ENCODE measurements at places on chromosomes 11 and 22.

GRCh38 chr22:45987136-45987861, 10.3 kb upstream of the WNT7B start:
- no peak for DNase-seq

DNA sequence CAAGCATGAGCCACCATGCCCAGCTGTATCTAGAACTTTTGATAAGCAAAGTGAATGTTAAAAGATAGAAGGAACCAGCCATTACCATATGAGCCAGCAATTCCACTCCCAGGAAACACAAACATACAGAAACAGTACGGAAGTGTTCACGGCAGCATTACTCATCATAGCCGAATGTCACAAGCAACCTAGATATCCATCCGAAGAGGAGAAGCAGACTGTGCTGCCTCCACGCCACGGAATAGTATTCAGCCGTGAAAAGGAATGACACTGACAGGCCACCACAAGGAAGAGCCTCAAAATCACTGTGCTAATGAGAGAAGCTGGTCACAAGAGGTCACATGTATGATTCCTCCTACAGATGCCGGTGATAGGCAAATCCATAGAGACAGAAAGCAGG, 17.6 kb upstream of the MGAT3 start:
- DNase-seq = peak; percentile 74

DNA sequence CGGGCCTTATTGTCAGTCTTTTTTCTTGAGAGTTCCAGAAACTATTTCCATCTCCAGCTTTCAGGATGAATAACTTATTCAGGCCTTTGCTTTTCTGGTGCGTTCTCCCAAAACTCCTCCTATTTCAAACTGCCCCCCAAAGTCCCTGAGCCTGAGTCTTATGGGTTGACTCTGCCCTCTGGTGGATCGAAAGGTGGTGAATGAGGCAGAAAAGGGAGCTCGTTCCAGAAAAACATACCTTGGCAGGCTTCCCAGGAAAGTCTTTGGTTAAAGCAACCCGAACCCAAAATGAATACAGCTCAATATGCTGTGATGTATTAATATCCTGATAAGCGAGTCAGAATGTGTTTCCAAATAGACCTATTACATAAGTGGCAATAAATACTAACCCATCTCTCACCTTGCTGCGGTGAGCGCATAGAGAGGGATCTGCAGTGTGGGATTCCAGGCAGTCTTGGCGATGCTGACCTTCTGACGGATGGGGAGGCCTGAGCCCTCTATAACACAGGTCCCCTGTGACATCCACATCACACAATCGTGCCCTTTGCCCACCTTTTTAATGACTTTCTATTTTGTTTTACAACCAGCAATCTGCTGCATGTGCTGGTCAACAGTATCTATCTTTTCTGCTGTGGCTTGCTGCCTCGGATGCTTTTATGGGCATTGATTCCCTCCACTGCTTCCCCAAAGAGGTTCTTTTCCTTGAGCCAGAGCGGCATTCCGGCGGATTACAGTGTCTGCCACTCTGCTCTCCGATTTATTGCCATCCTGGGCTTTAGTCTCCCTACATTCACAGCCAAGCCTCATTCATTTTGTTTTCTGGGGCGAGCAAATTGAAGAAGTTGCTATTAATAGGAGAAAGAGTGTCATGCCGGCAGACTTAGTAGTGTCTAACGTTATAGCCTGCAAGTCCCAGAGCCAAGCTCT, 756.8 kb downstream of the NTM start:
- peak; percentile 27 for DNase-seq

- no peak for DNase-seq
These were observed 26.1 kb downstream of the MADD start for GRCh38 chr11:47296045-47296444.

DNA sequence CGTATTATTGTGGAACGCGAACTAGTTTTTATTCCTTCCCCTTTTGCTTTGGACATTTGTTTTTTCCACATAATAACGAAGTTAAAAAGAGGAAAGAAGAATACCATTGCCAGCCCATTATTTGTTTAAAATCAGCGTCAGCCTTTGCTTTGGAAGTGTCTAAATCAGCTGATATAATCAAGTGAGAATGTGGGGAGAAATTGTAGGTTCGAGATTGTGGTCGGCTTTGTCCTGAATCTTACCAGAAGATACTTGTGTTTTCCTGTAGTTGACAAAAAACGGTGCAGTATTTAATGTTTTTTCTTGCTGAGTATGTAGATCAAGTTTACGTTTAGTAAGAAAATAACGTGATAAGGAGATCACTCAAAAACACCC, 935 bp downstream of the ZNF143 start:
- DNase-seq = peak; percentile 60

DNA sequence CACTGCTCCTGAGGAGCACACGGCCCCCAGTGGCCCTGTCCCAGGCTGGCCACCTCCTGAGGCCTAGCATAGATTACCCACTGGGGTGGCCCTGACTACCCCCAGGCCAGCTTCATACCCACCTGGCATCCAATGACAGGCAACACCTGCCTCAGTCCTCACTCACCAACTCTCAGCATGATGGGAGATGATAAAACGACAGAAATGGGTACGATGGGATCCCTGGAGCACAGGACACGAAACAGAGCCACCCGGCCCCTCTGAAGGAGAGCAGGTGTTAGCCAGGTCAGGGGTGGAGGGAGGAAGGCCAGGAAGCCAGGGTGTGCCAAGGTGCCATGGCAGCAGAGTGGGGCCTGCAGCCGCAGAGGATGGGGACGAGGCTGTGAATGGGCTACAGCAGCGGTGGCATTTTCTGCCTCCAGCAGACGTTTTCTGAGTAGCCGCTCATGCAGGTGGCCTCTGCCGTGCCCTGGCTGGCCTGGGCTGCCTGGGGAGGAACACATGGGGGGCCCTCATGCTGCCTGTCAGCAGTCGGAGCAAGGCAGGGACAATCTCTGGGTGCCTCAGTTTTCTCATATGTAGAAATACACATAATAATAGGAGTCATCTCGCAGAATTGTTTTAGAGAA, 50.2 kb upstream of the FGF3 start:
- DNase-seq = no peak

DNA sequence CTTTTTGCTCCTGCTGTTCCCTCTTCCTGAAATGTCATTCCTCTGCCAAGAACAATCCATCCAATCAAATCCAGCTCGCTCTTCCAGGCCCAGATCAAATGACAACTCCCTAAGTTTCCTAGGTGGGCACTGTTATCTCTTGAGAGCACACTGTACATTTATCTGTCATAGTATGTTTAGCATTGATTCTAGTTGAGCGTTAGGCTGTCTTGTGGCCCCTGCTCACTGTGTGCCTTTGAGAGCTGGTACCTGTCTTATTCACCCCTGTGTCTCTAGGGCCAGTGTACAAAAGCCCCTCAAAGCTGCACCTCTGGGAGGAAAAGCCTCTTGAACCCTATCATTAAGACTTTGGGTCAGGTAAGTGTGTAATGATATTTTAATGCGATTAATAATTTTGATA, 7.1 kb upstream of the LMO2 start:
- DNase-seq = no peak

- DNase-seq = no peak
These were observed 70.6 kb downstream of the ADM start for GRCh38 chr11:10375280-10375971.

DNA sequence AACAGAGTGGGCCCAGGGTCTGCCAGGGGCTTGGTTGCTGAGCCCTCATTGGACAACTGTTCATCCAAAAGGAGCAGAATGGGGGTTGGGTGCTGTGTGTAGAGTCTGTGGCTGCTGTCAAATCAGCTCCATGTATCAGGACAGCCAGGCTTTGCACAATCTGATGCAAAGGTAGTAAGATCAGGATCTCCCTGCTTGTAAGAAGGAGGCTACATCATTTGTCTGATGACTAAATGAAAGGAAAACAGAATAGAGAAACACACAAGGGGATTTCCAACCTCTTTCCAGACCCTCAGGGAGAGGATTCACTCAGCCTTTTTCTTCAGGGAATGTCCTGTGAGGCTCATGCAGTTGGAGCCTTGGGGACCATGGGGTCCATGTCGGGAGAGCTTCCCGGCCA, 7.2 kb downstream of the MICAL2 start:
- no peak for DNase-seq

DNA sequence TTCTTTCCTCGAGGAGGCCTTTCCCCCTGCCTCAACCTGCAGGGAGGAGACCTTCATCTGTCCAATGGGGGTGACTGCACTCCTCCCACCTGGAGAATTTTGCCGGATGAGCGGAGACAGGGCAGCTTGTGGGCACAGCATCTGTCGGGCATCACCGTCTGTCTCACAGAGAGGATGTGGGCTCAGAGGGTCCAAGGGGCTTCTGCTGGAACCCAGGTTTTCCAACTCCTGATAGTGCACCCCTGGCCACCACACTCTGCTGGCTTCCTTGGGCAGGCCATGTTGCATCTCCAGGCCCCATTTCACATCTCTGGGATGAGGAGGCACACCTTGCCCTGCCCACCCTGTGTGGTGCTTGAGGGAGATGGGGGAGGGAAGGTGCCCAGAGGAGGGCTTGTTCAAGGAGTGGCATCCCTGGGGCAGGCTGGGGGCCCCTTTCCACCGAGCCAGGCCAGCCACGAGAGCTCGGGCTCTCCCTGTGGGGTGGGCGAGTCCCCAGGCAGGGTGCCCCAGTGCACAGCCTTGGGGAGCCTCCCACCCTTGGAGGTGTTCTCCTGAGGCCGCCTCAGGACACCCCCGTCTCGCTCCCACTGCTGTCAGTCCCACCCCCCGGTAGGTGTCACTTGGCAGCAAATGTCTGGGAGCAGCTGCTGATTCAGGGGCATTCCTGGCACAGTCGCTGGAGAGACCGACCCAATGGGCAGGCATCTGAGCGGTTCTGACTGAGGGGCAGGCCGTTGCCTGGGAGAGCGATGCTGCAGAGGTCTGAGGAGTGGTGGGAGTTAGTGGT, 84.2 kb downstream of the MORC2 start:
- DNase-seq = no peak

DNA sequence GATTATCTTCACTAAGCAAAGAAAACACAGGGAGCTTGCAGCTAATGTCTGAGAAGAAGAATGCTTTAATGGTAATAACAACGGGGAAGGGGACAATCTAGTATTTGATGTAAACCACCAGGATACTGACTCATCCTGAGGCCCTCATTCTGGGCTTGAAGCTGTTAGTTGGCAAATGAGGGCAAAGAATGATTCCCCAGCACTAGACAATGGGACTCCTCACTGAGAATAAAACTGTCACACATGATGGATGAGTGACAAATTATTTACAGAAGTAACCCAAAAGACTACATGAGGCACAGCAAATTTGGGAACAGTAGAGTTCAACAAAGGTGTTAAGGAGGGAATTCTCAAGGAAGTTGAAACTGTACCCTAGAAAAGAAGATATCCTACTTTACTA, 76.3 kb downstream of the FAM168A start:
- DNase-seq = no peak

DNA sequence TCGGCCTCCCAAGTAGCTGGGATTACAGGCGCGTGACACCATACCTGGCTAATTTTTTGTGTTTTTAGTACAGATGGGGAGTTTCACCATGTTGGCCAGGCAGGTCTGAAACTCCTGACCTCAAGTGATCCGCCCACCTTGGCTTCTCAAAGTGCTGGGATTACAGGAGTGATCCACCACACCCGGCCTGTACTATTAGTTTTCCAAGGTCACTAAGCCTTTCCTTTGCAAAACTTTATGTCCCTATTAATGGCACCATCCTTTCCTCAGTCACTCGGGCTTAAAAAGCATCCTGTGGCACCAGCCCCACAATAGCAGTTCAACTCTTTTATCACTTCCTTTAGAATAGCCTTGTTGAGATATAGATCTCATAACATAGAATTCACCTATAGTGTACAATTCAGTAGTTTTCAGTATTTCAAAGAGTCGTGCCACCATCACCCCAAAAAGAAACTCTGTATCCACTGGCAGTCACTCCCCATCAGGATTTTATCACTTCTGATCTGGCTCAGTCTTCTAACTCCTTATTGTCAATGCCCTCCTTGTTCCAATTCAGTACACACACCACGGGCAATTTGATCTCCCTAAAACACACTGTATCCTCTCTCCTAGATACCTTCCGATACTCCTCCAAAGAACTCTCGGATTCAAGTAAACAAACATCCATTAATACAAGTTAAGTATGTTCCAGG, 921 bp upstream of the BCL2L13 start:
- DNase-seq = no peak

GRCh38 chr11:19730373-19730772, 17.7 kb downstream of the NAV2 start:
- DNase-seq = no peak

- DNase-seq = no peak
These were observed 83.1 kb upstream of the FGF3 start for GRCh38 chr11:69902337-69902736.

GRCh38 chr11:64801561-64802369, 1.2 kb downstream of the MAP4K2 start:
- no peak for DNase-seq

- no peak for DNase-seq
These were observed 39.5 kb downstream of the ELFN2 start for GRCh38 chr22:37387793-37388192.

- DNase-seq = no peak
These were observed 134.3 kb downstream of the BUD13 start for GRCh38 chr11:116638463-116638862.

DNA sequence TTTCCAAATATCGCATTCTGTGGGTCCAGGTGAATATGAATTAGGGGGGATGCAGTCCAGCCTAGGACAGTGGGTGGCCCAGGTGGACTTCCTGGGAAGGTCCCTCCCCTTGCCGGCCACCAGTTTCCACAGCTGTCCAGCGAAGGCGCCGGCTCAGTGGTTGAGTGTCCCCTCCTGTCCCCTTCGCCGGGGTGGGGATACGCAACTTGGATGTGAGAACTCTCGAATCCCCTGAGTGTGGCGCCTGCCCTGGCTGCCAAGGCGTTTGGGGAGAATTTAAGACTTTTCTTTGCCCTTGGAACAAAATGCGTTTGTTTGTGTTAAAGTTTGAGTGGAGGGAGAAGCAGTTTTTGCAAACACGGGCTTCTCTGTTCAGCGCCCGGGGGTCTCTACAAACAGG, 123.7 kb downstream of the KCNQ1OT1 start:
- DNase-seq = no peak

GRCh38 chr11:61112575-61112974, 10.3 kb downstream of the CD5 start:
- peak; percentile 80 for DNase-seq

GRCh38 chr11:113147249-113147648, 167.1 kb upstream of the TTC12 start:
- no peak for DNase-seq

DNA sequence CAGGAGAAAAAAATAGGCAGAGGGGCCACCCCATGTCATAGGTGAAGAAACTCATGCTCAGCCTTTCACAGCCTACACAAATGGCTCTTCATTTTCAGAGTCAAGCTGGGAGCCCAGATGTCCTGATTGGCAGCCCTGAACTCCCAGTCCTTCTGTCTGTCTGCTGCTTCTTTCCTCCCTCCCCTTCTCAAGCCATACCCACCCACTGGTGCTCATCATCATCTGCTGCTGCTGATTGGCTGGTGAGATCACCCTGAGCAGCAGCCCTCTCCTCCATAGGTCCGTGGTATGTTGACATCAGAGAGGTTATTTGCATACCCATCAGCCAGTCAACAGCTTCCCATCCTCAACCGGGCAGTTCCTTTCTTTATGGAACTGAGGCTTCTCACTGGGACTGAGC, 46.1 kb upstream of the PRDM11 start:
- peak; percentile 54 for DNase-seq

DNA sequence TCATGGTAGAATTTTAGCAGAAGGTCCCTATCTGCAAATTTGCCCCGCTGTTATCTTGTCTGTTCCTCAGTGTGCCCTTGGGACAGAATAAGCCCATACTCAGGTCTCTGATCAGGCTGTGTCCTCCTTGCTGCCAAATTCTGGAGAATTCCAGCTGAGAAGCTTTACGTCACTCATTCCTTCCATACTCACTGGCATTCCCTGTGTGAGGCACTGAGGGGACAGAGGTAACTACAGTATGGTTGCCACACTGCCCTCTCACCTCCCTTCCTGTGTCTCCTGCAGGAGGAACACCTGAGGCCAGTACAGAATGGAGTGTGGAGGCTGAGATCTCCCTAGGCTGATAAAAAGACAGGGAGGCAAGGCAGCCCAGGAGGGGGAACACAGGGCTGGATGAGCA, 31.5 kb downstream of the SHISA8 start:
- DNase-seq = no peak

All from inflammatory macrophage (primary cell).